Epithelial cell of esophagus (primary cell): ENCODE measurements at places on chromosomes 6 and 20.
A peak's percentile ranks its signal among the peaks of the same experiment; 100 is the strongest.

DNA sequence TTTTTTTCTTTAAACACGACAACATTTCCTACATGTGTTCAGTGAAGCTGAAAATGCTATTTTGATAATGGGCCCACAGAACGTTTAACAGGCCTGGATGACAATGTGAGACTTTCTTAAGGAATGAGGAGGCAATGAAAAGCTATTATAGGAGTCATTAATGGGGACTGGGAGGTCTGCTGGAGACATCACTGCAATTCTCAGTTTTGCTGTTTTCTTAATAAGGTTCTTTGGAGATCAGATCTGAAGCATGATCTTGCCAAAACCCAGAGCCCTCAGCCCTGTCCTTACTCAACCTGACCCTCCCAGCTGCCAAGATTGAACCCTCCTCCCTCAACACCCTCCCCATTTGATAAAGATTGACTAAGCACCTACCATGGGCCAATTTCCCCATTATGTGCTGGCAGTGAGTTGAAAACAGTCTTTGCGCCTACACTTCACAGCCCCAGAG lies 353.1 kb downstream of the MAFB start:
- DNase-seq: no peak

- DNase-seq: no peak
These were observed 585.0 kb upstream of the MAP3K7 start for GRCh38 chr6:91171754-91172462.

- DNase-seq: peak; percentile 41
These were observed 1.4 kb downstream of the NKX2-4 start for GRCh38 chr20:21395666-21396598.

- DNase-seq: peak; percentile 72
These were observed 186.7 kb upstream of the TENT5A start for GRCh38 chr6:81938991-81939732.

DNA sequence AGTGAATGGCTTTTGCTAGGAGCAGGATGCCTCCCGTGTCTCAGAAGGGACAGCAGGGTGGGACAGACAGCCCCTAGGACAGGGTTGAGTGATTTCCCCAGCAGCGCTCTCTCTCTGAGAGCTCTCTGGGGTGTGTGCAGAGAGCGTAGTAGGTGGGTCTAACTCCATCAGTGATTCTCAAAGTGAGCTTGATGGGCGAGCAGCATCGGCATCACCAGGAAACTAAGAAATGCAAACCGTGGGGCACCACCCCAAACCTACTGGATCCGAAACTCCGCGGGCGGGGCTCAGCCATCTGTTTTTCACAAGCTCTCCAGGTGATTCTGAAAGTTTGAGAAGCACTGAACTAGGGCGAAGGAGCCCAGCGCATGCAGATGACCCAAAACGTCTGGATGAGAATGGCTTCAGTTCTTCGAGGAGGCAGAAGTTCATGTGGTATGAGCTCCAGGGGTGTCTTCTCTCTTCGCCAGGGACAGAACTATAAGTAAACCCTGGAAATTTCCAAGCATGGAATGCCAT lies 119.6 kb upstream of the RNF24 start:
- no peak for DNase-seq

DNA sequence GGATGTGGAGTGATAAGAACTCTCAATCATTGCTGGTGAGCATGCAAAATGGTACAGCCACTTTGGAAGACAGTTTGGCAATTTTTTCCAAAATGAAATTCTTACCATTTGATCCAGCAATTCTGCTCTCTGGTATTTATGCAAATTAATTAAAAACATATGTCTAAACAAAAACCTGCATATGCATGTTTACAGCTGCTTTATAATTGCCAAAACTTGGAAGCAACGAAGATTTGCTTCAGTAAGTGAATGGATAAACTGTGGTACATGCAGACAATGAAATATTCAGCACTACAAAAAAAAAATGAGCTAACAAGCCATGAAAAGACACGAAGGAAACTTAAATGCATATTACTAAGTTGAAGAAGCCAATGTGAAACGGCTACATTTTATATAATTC lies 55.5 kb upstream of the SMLR1 start:
- DNase-seq: no peak

- no peak for DNase-seq
These were observed 12.0 kb downstream of the PANK2 start for GRCh38 chr20:3901028-3901705.

DNA sequence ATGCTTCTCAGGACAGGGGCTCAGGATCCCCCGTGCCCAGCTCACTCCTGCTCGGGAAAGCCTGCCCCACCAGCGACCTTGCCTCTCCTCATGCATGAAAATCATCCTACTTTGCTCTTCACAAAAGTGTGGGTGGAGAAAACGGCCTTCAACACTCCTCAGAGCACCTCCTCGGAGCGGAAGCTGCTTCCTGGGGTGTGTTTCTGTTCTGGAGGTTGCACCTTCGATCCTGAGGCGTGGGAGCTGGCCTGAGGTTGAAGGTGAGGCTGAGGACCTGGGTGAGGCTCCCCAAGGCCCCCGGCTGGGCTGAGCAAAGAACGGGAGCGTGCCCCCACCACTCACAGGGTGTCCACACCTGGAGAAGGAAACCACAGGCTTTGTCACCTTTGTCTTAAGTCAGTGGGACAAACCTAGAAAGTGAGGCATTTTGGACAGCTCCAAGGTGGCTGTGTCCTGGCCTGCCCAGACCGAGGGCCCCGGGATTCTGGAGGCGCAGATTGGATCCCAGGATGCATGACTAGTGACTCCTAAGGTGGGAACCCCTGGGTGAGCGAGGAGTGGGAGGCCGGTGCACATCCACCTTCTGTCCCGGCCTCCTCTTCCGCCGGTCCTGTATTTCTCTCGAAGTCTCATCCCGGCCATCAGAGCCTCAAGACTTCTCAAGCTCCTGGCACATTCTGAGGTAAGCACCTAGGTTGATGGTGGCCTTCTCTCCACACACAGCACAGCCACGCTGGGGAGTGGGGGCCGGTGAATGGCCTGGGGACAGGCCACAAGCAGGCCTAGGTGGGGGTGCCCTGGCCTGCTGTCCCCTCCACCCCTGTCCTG lies 104.7 kb downstream of the TMEM242 start:
- no peak for DNase-seq

DNA sequence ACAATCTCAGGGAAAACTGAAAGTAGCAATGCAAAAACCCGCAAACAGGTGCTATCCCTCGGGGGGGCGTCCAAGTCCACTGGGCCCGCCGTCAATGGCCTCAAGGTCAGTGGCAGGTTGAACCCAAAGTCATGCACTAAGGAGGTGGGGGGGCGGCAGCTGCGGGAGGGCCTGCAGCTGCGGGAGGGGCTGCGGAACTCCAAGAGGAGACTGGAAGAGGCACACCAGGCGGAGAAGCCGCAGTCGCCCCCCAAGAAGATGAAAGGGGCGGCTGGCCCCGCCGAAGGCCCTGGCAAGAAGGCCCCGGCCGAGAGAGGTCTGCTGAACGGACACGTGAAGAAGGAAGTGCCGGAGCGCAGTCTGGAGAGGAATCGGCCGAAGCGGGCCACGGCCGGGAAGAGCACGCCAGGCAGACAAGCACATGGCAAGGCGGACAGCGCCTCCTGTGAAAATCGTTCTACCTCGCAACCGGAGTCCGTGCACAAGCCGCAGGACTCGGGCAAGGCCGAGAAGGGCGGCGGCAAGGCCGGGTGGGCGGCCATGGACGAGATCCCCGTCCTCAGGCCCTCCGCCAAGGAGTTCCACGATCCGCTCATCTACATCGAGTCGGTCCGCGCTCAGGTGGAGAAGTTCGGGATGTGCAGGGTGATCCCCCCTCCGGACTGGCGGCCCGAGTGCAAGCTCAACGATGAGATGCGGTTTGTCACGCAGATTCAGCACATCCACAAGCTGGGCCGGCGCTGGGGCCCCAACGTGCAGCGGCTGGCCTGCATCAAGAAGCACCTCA lies 166.3 kb downstream of the DTNBP1 start:
- no peak for DNase-seq
